RKO (cell line): ENCODE measurements at places on chromosomes 4 and X.

GRCh38 chrX:54427837-54428424 is 12.3 kb upstream of the TSR2 start:
- no peak for DNase-seq

- DNase-seq, result no peak
Observed at GRCh38 chr4:38131371-38132091, 171.3 kb downstream of the PTTG2 start.

DNA sequence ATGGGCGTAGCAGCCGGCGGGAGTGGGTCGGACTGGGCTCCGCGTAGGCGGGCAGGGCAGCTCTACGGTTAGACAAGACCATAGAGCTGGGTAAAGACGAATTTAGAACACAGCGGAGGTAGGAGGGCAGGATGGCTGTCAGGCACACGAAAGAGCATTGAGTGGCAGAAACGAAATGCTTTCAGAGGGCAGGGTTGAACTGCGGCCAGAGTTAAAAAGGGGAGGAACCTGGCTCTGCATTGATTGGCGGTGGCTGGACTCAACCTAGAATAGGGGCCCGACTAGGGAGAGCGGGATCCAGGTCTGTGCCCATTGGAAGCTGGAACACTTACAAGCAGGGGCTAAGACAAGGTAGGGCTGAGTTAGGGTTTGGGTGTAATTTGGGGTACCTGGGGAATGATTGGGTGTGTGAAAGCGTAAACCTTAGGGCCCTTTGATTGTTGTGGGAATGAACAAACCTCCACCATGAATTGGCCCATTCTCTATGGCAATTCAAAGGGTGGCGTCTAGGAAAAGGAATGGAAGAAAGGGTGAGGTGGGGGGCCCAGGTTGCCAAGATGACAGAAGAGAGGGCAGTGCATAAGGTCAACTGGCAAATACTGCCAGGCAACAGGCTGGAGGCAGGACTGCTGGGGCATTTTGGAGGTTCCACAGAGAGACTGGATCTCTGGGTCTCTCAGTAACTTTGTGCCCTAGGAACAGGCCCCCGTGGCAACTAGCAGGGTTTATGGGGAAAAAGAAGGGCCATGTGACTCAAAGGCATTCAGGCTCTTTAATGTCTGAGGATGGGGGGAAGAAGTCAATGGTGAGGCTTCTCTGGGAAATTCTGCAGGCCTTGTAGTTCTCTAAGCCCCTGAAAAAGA is 911 bp upstream of the ELK1 start:
- DNase-seq, result no peak

DNA sequence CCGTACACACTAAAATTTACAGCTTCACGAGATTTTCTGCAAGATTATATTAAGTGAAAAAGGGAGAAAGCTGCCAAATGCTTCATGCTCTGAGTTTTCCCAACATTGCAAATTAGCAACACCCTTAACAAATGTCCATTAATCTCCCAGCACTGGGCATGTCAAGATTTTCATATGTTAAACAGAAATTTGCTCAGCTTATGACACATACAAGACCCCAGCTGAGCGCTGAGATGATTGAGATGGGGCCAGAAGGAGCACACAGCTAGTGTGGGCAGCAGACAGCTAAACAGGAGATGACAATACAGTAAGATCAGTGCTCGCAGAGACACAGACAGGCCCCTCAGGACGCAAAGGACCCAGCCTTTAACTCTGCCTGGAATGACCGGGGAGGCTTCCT is 208.8 kb downstream of the STK32B start:
- no peak for DNase-seq

DNA sequence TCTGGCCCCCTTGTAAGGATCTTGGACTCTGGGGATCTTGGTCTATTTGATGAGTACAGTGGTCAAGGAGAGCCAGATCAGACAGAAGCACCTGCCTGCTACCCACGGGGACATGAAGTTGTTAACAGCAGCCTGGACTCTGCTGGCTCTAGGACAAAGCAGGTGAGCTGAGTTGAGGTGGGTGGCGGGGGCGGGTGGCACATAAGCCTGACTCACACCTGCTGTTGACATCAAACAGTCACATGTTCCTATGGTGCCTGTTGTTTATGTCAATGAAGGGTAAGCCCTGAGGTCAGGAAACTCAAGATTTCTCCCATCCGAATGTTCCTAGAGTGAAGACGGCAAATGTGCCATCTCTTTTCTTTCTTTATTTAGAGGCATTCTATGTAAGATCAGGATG is 50.1 kb upstream of the CLNK start:
- no peak for DNase-seq

- DNase-seq, result peak; percentile 49
Observed at GRCh38 chrX:109537324-109537665, 651 bp downstream of the NXT2 start.
